Activated CD4-positive, alpha-beta T cell treated with anti-CD3 and anti-CD28 coated beads, Interleukin-2, amount 10 ng/mL, durations not matched to agents 7 days and 5 days (primary cell): ENCODE measurements at places on chromosomes 7 and 10. TPM values are rescaled to one million over a fixed set of nuclear protein-coding genes. Genes with fewer than 3 reads are reported as not detected.

DNA sequence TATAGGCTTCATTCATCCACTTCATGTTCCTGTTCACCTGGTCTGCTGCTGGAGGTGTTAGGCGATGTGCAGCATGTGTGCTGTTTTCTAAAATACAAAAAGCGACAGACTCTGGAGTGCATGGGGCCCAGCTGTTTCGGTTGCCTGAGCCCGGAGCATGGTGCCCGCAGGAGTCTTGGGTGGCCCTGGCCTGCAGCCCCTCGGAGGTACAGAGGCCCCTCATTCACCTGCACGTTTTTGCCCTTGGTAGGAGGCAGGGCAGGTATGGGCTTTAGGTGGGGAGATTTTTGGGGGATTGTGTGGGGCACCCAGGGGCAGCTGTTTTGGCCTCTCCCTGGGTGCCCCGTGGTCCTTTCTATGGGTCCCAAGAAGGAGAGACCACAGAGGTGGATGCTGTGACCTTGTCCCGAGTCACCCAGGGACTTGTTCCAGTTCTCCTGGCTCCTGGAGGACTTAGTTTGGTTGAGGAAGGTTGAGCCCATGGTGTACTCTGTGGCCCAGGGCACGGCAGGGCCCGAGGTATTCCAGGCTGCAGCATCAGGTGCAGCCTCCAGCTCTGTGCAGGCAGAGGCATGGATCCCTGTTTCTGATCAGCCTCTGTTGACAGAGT is 130.7 kb downstream of the TRRAP start:
- no peak for DNase-seq

DNA sequence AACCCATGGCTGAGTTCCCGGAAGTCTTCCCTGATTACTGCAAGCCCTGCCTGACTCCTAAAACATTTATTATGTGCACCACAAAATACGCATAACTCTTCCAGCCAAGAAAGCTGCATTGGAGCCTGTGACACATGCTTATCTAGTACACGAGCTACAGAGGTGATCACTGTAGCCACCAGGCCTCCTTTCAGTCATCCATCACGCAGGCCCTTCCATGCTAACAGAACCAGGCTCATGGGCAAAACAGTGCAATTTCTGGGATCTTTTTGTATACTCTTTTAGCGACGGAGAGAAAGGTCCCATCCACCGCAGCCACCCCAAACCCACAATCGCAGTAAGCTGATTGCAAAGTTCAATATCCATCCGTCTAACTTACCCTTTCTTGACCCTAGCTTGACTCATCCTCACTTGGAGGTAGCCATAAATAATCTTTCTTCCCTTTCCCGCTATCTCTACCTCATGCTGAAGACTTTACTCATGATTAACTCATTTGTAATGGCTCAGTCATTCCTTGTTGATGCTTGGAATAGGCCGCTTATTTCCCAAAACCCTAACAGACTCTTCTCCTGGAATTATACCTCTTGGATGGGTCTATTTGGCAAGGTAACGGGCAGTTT is 1203.5 kb downstream of the TYW1 start:
- DNase-seq: no peak

The CYP2E1 gene
- total RNA-seq: 0.79 TPM

DNA sequence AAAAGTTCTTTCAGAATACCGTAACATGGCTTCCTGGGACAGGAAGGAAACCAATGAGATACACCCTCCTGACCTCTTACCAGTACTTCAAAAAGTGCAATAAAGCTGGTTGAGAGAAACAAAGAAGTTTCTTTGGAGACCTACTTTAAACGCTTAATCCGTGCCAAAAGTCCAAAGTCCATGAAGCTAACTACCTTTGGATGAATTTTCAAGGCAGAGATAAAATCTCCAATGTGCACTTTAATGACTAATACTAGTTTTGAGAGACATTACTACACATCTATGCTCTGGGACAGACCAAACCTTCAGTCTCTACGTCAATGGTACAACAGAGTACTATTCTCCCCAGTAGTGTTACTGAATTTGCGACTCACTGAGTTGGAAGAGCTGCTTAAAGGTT is 46.1 kb downstream of the UBE2H start:
- DNase-seq: no peak

The PLXNA4 gene
- 23.3 TPM for total RNA-seq

GRCh38 chr7:69699931-69700330 is 101.7 kb downstream of the AUTS2 start:
- DNase-seq: no peak

GRCh38 chr10:65793738-65794425 is 1132.0 kb upstream of the LRRTM3 start:
- no peak for DNase-seq

The OR2A7 gene
- total RNA-seq: 3.5 TPM

- DNase-seq: no peak
Measured at GRCh38 chr10:126160971-126161630, 227.2 kb downstream of the ADAM12 start.

DNA sequence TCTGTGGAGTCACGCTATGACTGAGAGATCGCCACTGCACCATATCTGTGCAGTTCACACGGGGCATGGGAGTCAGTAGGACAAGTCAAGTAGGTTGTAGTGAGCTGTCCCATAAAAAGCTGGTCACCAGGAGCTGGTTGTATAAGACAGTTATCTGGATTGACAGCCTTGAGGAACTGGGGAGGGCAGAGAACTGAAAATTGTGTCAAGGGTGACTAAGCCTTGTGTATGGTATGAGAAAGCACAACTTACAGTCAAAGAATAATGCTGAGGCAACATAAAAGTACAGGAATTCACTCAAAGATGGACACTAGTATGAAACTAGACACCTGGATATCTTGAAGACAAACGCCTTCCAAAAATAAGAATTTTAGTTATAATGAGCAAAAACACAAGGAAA is 564.9 kb downstream of the POM121L12 start:
- DNase-seq: no peak

DNA sequence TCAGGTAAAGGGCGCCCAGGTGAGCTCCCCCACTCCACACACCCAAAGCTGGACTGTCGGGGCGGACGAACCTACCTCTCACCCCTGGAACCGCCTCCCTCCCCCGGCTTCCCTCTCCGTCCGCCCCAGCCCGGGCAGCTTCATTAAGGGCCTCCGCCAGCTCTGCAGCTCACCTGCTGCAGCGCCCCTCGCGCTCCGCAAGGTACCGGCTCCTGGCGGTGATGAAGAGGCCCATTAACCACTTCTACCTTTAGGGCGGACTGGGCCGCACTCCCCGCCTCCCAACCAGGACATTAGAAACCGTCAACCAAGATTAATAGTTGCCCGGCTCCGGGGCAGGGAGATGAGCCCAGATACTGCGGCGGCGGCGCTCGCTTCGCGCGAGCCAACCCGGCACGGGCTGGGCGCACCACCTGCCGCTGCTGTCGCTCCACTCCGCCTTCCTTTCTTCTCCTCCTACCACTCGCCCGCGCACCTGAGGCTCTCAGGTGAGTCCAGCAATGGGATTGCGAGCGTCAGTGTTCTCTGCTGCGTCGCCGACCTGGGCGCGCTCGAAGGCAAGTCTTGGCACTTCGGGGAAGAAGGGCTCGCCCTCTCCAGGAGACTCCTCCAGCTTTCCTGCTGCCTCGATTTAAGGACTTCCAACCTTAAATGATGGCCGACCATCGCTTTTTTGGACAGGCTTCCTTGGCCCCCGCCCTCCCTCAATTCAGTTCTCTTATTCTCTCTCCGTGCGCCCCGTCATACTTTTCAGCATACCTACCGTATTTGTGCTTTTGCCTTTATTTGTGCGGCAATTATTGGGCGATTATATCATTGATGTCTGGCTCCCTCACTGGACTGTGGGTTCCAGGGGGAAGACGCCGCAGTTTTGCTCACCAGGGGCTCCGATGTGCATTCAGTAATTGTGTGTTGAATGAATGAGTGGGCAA is 13.6 kb upstream of the KAZALD1 start:
- no peak for DNase-seq

The CYP26C1 gene
- 0.07 TPM for total RNA-seq

DNA sequence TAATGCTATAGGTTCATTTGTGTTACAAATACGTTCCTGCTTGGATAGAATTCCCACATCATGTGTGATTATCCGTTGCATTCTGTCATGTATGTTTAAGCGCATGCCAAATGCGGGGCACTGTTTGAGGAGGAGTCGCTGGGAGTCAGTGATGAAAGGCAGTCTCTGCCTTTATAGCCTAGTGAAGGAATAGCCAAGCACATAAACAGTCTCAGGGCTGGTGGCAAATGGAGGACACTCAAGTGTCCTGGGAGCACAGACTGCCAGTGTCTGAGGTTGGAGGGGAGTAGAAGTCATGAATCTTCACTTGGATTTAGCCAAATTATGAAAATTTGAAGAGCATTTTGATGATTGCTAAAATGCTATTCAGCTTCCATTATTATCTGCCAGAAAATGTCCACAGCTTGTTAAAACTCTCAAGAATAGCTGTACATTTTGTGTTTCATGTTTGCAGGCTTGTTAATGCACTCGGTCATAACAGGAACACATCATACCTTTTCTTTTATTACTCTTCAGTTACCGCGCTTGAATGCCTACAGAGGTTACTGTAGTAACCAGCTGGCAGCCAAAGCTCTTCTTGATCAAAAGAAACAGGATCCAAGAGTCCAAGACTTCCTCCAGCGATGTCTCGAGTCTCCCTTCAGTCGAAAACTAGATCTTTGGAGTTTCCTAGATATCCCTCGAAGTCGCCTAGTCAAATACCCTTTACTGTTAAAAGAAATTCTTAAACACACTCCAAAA is 41.6 kb downstream of the NET1 start:
- no peak for DNase-seq

- no peak for DNase-seq
Measured at GRCh38 chr10:59631237-59631636, 78.4 kb downstream of the SLC16A9 start.
